Stimulated activated CD4-positive, alpha-beta T cell treated with anti-CD3 and anti-CD28 coated beads, Interleukin-4, amount 100 ng/mL, for 1 hour (primary cell): ENCODE measurements at places on chromosomes 3 and 15.

DNA sequence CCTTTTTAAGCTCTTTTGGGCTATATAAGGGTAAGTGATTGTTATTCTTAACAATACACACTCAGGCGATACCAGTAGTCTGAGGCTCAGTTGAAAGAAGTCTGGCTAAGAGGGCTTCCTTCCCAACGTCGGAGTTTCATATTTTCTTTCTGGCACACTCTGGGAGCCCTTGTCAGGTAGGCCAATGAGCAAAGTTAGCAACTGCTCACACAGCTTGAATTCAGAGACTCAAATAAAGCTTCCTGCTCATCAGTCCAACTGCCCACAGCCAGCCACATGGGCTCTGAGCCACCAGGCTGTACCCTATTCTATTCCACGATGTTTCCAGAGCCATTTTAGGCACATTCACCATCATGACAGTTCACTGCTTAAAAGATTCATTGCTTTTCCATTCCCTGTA lies 155.1 kb upstream of the TBL1XR1 start:
- no peak for DNase-seq

DNA sequence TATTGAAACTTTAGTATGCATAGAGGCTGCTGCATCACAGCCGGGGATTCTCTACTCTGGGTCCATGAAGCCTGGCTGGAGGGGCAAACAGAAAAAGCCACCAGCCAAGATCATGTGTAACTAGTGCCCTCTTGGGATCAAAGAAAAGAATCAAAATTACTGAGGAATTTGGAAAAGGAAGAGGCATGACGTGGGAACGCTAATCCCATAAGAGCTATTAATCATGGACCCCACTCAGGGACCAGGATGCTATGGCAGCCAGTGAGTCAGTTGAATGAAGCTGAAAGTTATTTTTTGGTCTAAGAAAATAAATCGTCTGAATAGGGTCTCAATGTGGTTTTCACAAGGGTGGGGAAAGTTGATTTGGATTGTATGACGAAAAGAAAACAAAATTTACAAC lies 1165.1 kb downstream of the ROBO2 start:
- no peak for DNase-seq

GRCh38 chr15:88717382-88718031 lies 78.7 kb downstream of the ISG20 start:
- no peak for DNase-seq

GRCh38 chr15:82093774-82094211 lies 48.0 kb upstream of the MEX3B start:
- no peak for DNase-seq
